Stimulated activated CD8-positive, alpha-beta memory T cell treated with anti-CD3 and anti-CD28 coated beads, Interleukin-15, amount 100 ng/mL, for 1 hour (primary cell): ENCODE measurements at places on chromosomes 2 and 18.

GRCh38 chr18:62498616-62499262 lies 24.1 kb upstream of the ZCCHC2 start:
- no peak for DNase-seq

GRCh38 chr2:194096402-194096801 lies 1560.6 kb upstream of the SLC39A10 start:
- DNase-seq = no peak

GRCh38 chr18:76506974-76507764 lies 12.1 kb upstream of the ZNF516 start:
- no peak for DNase-seq

- no peak for DNase-seq
Observed at GRCh38 chr2:227221120-227221519, 56.7 kb downstream of the COL4A3 start.

- no peak for DNase-seq
Observed at GRCh38 chr2:239884051-239884405, 141.1 kb downstream of the NDUFA10 start.
